ENCODE measurements at places on chromosomes 5 and 9.

DNA sequence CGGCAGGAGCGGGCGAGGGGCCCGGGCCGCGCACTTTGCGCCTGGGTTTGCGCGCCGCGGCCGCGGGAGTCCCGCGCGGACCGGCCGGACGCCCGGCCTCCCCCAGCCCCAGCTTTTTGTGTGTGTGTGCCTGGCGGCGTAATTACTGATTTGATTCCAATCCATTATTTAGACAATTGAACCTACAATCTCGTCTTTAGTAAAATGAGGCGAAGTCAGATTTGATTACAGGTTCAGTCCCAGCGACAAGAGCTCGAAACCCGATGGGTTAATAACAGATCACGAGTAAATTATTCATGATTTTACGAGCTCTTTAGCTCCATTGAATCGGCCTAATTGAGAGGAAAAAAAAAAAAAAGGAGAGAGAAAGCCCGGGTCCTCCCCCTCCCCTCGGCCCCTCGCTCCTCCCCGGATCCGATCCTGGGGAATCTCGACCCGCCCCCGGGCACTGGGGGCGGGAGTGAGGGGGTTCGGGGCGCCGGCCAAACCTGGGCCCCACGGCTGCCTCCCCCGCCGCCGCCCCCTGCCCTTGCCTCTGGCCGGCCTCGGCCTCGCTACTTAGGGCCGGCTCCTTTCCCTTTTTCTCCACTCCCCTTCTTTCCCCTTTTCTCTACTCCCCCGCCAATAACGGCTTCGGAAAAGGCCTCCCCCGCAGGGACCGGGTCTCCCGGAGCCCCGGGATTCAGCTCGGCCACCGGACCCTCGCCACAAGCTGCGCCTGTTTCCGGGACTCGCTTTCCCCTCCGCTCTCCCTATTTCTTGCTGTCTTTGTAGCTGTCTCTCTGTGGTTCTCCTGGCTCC lies 6.6 kb downstream of the LHX2 start:
- DNase-seq = no peak

DNA sequence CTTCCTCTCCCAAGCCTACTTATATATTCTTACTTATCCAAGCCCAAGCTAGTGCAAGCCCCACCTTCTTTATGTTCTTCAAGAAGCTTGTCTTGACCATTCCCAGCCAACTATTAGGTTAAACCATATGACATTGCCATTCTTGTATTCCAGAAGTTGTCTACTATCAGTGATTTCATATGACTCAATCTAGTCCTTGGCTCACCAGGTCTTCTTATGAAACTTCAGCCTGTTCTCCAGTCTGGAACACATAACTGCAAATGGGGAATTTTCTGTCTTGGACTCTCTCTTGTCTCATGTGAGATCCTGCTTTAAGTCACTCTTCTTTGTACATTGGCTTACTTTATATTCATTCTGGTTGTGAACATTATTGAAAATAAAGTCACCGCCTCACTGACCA lies 130.7 kb downstream of the TTLL11 start:
- DNase-seq = no peak

GRCh38 chr5:34009610-34010009 lies 1.8 kb upstream of the AMACR start:
- DNase-seq = no peak

- DNase-seq = no peak
Observed at GRCh38 chr5:57176350-57176857, 2.5 kb downstream of the GPBP1 start.

GRCh38 chr5:154523709-154524108 lies 45.7 kb upstream of the HAND1 start:
- peak; percentile 28 for DNase-seq

DNA sequence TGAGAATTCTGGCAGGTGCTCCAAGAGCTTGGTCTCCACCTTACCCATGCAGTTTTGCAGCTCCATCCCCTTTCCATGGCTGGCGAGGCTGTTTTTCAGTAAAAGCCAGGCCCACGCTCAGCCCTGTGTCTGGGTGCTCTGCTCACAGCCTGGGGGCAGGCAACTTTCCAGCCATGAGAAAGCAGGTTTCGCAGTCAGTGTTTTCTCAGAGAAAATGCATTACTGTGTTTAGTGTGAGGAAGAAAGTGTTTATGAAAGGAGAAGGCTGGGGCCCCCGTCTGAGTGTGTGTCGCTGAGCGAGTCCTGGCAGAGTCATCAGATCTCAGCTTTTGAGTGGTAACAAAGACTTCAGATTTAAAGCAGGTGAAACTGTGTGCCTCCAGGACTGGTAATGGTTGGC lies 248.1 kb downstream of the IRX1 start:
- DNase-seq = no peak

DNA sequence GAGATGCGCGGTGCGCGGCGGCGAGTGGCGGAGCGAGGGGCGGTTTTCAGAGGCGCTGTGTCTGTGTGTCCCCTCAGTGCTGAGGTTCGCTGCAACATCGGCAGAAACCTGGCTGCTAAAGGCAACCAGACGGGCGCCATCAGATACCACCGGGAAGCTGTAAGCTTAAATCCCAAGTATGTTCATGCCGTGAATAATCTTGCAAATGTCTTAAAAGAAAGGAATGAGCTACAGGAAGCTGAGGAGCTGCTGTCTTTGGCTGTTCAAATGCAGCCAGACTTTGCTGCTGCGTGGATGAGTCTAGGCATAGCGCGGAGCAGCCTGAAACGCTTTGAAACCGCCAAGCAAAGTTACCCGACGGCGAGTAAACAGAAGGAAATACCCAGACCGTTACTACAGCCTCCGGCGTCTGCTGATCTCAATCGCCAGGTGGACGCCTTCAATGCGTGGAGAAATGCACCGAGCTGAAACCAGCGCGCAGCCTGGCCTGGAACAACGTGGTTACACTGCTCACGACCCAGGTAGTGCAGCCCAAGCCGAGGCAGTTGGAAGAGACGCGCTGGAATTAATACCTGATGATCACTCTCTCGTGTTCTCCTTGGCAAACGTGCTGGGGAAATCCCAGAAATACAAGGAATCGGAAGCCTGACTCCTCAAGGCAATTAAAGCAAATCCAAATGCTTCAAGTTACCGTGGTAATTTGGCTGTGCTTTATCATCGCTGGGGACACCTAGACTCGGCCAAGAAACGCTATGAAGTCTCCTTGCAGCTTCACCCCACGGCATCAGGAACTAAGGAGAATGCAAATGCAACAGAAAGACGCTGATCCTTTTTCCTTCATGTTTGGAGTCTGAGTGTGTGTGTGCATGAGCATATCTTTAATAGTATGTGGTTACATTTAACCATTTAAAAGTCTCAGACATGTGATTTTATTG lies 15.9 kb downstream of the OR2V1 start:
- no peak for DNase-seq

GRCh38 chr9:113573046-113573958 lies 109.8 kb downstream of the RGS3 start:
- DNase-seq = peak; percentile 24

- no peak for DNase-seq
Observed at GRCh38 chr9:72312386-72312987, 52.5 kb downstream of the ZFAND5 start.

GRCh38 chr5:92041911-92042660 lies 659.0 kb upstream of the ARRDC3 start:
- DNase-seq = no peak

- DNase-seq = no peak
Observed at GRCh38 chr9:36884721-36885120, 149.3 kb downstream of the PAX5 start.

- no peak for DNase-seq
Observed at GRCh38 chr5:3343211-3343610, 252.4 kb upstream of the IRX1 start.

DNA sequence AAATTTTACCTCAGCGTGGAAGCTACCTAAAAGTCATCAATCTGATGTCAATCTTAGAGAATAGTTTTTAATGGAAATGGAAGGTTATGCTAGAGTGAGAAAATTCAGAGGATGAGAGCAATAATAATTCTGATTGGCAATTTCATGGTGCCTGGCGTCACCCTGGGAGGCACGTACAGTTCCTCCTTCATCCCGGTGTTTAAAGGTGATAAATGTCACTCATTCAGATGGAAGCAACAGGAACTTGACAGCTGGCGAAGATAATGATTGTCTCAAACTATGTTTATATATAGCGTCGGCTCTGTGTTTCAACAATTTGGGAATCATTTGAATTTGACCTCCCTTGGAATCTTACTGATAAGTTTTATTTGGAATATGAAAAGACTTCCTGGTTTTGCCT lies 108.4 kb downstream of the MED10 start:
- DNase-seq = no peak

GRCh38 chr5:124444147-124444775 lies 302.2 kb downstream of the ZNF608 start:
- no peak for DNase-seq

DNA sequence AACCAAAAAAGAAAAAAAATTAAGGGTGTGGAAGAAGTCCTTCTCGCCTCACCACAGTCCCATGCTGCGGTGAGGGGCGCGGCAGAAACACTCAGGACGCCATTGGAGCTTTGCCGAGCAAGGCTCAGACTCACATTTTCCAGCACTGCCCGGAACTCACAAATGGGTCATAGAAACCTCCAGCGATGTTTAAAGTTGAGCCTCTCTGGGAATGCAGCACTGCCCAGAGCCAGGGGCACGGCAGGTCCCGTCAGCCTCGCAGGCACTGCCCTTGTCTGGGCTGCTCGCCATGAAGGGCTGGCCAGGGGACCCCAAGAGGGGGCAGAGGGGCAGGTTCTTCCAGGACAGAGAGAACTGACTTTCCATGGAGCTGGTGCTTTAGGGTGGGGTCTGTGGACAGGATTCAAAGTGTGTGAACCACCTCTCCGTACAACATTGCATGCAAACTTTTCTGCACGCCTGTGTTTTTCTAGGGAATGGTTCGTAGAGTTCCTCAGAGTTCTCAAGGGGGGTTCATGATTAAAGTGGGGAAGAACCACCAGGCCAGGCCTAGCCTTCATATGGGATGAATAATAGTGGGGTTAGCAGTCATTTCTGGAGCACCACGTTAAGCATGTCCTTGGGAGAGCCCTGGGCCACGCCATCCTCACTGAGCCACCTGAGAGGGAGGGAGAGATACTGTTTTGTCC lies 38.4 kb downstream of the PRRX2 start:
- DNase-seq = no peak

GRCh38 chr9:82105729-82106128 lies 117.2 kb downstream of the SPATA31D1 start:
- no peak for DNase-seq

DNA sequence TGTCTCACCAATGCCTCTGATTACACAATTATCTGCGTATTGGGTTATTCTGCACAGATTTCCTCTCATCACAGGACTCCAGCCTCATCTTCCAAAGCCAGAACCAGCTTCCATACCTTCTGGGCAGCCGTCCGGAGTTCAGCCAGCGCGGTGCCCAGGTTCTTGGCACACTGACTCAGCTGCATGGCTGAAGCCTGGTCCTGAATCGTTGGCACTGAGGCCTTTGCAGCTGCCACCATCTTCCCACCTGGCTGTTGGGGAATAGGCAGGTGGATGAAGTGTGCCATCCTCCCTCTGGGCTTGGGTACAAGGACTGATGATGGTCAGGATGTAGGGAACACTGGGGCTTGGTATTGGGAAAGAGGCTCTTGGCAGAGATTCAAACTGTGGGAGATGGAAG lies 17.9 kb downstream of the TLN1 start:
- no peak for DNase-seq

GRCh38 chr5:16970826-16971225 lies 34.7 kb upstream of the MYO10 start:
- no peak for DNase-seq

GRCh38 chr5:109354761-109355160 lies 55.0 kb downstream of the PJA2 start:
- peak; percentile 22 for DNase-seq

DNA sequence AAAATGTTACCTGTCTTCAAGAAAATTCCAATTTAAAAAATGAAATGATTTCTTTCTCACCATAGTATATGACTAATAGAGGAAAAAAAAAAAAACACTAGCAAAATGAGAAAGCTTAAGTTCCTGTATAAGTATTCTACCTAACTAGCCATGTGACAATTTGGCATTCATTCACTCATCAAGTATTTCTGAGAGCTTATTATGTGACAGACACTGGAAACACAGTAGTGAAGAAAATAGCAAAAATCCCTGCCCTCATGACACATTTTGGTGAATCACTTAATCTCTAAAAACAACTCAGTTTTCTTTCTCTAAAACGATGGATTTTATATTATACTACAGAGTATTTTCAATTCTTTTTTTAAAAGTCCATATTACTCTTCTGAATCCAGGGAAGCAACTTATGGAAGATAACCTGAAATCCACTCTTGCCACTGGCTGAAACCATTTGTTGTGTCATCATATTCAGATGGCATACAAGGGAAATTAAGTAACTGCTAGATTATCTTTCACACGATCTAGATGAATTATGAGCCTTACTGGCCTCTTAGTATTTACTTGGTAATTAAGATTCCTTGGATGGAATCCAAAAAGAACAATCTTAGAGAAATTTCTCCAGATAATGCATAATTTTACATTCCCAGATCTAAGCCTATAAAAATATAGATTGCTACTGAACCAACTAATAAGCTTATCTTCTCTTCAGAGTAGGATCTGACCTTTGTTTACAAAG lies 5.5 kb downstream of the PTBP3 start:
- no peak for DNase-seq

DNA sequence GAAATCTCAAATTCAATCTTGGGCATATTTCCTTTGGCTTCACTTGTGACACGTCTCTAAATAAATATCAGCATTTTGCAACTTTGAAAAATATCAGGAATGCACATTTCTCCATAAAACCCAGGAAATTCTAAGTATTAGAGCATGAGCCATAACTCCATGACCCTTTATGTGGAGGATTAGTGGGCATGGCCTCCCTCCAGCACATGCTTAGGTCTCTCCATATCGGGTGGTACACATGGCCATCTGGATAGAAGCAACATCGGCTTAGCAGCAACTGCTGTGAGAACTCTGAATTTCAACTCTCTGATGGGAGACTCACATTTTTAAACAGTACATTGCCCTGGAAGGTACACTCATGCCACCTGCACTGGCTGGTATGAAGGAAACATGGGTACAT lies 73.7 kb upstream of the EGFLAM start:
- DNase-seq = no peak

DNA sequence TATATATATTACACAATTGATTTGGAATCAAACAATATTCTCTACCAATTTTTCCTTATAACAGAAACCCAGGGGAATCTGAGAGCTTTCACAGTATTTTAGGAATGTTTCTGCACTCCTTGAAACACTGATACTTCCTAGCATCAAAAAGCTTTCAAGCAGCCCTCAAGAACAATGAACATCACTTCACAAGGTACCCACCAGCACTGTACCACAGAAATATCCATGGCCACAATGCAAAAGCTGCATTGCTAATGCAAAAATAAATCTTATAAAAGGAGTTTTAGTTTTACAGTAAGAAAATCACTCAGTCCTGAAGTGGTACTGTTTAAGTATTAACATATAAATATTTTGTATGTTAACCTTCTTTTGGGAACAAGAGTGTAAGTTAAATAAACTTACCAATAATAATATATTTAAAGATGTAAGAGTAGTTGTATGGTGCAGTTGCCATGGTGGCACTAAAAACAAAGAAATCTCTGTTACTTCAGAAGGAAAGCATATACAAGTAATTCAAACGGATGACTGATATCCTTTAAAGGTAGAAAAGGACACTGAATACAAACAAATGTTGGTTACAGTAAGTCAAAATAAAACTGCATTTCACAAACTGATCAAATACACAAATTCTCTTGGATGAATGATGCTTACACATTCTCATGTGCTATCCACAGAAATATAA lies 8.6 kb downstream of the RAB14 start:
- no peak for DNase-seq
